ENCODE measurements at places on chromosomes 7 and 10. TPM values are rescaled to one million over a fixed set of nuclear protein-coding genes. Genes with fewer than 3 reads are reported as not detected.

DNA sequence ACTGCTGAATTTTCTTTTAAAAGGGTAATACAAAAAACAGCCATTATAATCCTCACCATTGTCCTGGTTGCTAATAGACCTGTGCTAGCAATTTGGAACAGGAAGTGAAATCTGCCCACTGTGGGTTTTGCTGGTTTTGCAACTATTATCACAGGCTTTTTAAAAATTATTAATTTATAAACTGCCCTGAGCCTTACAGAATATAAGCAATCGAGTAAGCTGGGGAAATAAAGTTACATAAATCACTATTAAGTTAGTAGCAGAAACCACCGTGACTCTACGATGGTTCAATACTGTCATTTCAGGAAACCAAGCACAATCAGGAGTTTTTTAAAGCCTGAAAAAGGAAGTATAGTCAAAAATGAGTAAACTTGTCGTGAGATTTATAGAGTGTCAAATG is 62.3 kb downstream of the TMEM26 start:
- no peaks in the 10 kb centered on the region for H3K27me3 ChIP-seq
- H3K36me3 ChIP-seq, result no peaks in the 10 kb centered on the region
- DNase-seq, result no peak
- no peak overlapping the region for H3K4me3 ChIP-seq

The FAM131B gene
- 111 TPM for total RNA-seq

- no peak overlapping the region for H3K27ac ChIP-seq
- H3K36me3 ChIP-seq, result no peaks in the 10 kb centered on the region
- no peak for DNase-seq
- H3K4me1 ChIP-seq, result no peaks in the 10 kb centered on the region
- no peak overlapping the region for H3K4me3 ChIP-seq
These were observed 453.5 kb upstream of the SEMA3A start for GRCh38 chr7:84647797-84648757.

GRCh38 chr10:52106011-52106410 is 208.1 kb upstream of the DKK1 start:
- H3K27ac ChIP-seq, result no peak overlapping the region
- no peak overlapping the region for H3K4me3 ChIP-seq
- DNase-seq, result no peak
- H3K27me3 ChIP-seq, result no peaks in the 10 kb centered on the region
- H3K36me3 ChIP-seq, result no peaks in the 10 kb centered on the region
- H3K4me1 ChIP-seq, result peaks cover 30% of the 10 kb centered on the region

DNA sequence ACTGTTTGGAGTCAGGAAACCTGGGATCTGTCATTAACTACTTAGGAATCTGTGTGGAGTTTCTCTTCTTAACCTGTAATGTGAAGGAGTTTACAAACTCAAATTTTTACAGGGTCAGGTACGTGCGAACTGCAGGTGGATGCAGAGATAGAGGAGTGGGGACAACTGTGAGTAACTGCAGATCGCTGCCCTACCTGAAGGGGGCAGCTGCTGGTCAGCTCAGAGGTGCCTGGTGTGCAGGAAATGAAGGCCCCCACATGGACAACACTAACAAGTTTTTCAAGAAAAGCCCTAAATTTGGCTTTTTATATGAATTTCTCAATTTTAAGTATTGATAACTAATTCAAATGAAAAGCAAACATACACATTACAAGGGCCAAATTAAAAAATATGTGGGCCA is 380.0 kb downstream of the REEP3 start:
- H3K4me1 ChIP-seq, result peaks cover 8% of the 10 kb centered on the region
- peaks cover 9% of the 10 kb centered on the region for H3K36me3 ChIP-seq

- no peaks in the 10 kb centered on the region for H3K27me3 ChIP-seq
- no peak overlapping the region for H3K4me3 ChIP-seq
- H3K4me1 ChIP-seq, result peaks cover 2% of the 10 kb centered on the region
- no peak for DNase-seq
- no peaks in the 10 kb centered on the region for H3K36me3 ChIP-seq
- no peak overlapping the region for H3K27ac ChIP-seq
These were observed 52.8 kb upstream of the ZPBP start for GRCh38 chr7:50145801-50146338.

GRCh38 chr7:101779267-101779666 is 38.2 kb upstream of the CUX1 start:
- peaks cover 6% of the 10 kb centered on the region for H3K4me1 ChIP-seq
- no peak overlapping the region for H3K4me3 ChIP-seq
- H3K36me3 ChIP-seq, result no peaks in the 10 kb centered on the region
- DNase-seq, result no peak
- peaks cover 1% of the 10 kb centered on the region for H3K27me3 ChIP-seq

The MRC1 gene
- 7.9 TPM for total RNA-seq

DNA sequence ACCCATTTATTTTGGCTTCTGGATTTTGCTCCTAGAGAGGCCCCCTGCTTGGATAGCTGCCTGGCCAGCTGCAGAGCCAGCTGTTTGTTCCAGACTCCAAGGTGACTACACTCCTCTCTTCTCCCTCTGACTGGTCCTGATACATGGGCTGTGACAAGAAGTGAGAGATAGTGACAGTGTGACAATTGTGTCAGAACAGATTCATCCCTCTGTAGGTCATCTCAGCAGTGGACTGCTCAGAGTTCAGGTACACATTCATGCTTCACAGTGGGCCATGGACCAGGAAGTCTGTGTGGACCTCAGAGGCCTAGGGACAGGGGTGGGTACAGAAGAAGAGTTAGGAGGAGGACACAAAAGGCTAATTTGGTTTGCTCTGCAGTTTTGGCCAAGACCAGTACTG is 188.2 kb upstream of the MKLN1 start:
- DNase-seq, result no peak
- peaks cover 16% of the 10 kb centered on the region for H3K36me3 ChIP-seq

- peaks cover 4% of the 10 kb centered on the region for H3K4me1 ChIP-seq
- no peak for DNase-seq
- H3K4me3 ChIP-seq, result no peak overlapping the region
These were observed 4.7 kb upstream of the TRIM8 start for GRCh38 chr10:102639537-102639936.

DNA sequence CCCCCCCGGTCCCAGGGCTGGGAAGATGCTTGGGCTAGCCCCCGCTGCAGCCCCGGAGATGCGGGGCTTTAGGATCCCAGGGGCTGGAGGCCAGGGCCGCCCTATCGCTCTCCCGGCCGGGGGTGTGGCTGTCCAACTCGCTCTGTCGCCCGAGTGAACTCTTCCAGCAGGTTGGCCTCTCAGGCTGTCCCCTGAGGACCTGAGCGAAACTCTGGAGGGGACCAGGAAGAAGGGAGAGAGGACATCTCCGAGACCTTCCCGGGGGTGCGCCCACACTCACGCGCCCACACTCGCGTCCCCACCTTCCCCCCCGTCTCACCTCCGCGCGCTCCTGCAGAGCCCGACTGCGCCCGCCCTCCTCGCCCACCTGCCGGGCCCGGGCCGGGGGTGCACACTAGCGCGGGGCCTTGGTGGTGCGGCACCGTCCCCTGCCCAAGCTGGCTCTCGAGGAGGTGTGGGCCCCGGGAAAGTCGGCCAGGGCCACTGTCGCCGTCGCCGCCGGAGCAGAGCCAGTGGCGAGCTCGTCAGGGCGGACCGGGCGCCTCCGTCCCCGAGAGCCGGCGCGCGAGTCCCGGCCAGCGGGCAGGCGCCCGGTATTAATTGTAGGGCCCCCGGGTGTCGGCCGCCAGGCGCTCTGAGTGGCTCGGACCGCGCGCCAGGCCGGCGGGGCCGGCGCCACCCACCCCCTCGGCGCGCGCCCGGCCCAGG is 101.7 kb upstream of the SVIL start:
- peak overlapping the region; percentile 83 for H3K4me3 ChIP-seq
- DNase-seq, result peak; percentile 71
- no peaks in the 10 kb centered on the region for H3K36me3 ChIP-seq
- peaks cover 17% of the 10 kb centered on the region for H3K4me1 ChIP-seq
- peaks cover 17% of the 10 kb centered on the region for H3K27me3 ChIP-seq

- no peaks in the 10 kb centered on the region for H3K27me3 ChIP-seq
- H3K4me3 ChIP-seq, result no peak overlapping the region
- no peak overlapping the region for H3K27ac ChIP-seq
- H3K4me1 ChIP-seq, result no peaks in the 10 kb centered on the region
- DNase-seq, result no peak
These were observed 8.9 kb downstream of the TMEM176B start for GRCh38 chr7:150791304-150791703.

The MOGAT3 gene
- not detected for total RNA-seq

GRCh38 chr10:114313139-114313538 is 74.1 kb downstream of the VWA2 start:
- DNase-seq, result no peak
- H3K36me3 ChIP-seq, result no peaks in the 10 kb centered on the region
- H3K4me3 ChIP-seq, result no peak overlapping the region
- H3K27me3 ChIP-seq, result peaks cover 8% of the 10 kb centered on the region
- H3K4me1 ChIP-seq, result peaks cover 5% of the 10 kb centered on the region
- H3K27ac ChIP-seq, result no peak overlapping the region

GRCh38 chr7:135743907-135744731 is 4.5 kb downstream of the FAM180A start:
- H3K27me3 ChIP-seq, result no peaks in the 10 kb centered on the region
- peak; percentile 31 for DNase-seq
- H3K4me1 ChIP-seq, result peaks cover 8% of the 10 kb centered on the region
- H3K4me3 ChIP-seq, result no peak overlapping the region
- no peak overlapping the region for H3K27ac ChIP-seq

The HKDC1 gene
- not detected for total RNA-seq

DNA sequence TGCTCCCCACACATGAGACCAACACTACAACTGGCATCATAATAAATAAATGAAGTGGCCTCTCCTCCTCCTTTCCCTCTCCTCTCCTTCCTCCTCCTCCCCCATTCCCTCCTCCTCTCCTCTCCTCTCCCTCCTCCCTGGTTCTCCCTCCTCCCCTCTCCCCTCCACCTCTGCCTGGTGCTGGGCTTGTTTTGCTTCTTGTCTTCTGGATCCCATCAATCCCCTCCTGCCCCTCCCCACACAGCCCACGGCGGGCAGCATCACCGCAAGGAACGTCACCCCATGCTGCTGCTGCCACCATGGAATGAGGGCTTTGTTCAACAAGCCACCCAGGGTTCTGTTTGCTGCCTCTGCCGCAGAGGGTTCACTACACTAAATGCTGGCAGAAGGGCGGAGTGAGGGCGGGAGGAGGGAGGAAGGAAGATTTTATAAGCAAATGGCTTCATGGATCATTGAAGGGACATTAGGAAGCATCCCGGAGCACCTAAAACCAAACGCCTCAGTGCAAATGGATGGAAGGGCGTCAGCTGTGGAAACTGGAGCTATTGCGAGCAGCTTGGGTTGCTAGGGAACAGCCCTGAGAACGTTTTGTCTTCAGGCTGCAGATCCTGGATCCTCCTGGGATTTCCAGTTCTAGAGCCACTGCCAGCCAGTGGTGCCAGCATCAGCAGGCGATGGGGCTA is 379.7 kb upstream of the ZMIZ1 start:
- peak; percentile 32 for DNase-seq
- H3K27me3 ChIP-seq, result peaks cover 7% of the 10 kb centered on the region
- H3K36me3 ChIP-seq, result no peaks in the 10 kb centered on the region

DNA sequence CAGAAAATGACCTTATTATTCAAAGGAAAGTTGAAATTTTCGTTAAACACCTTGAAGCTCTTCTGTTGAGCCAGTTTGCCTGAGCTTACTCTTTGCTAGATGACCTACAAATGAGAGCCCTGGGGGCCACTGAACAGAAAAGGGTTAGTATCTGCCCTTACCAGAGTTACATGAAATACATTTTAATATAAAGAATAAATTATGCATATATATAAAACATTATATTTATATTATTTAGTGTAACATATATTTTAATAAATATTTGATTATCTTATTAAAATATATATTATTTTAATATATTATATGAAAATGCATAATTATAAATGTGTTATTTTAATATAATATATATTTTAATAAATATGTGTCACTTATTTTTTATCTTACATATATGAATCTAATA is 628.4 kb upstream of the TPK1 start:
- DNase-seq, result no peak
- no peak overlapping the region for H3K4me3 ChIP-seq
- no peaks in the 10 kb centered on the region for H3K27me3 ChIP-seq
- H3K27ac ChIP-seq, result no peak overlapping the region

The TAS2R16 gene
- total RNA-seq, result not detected

GRCh38 chr10:132753596-132753995 is 32.4 kb downstream of the NKX6-2 start:
- H3K4me1 ChIP-seq, result peaks cover 13% of the 10 kb centered on the region
- peaks cover 8% of the 10 kb centered on the region for H3K36me3 ChIP-seq
- DNase-seq, result peak; percentile 50
- H3K27me3 ChIP-seq, result peaks cover 12% of the 10 kb centered on the region

All from glutamatergic neuron (in vitro differentiated cells).